ENCODE measurements at places on chromosomes 6 and 20. TPM values are rescaled to one million over a fixed set of nuclear protein-coding genes. Genes with fewer than 3 reads are reported as not detected.

Gene CD109
- 6.7 TPM for total RNA-seq

Gene CALHM4
- not detected for total RNA-seq

DNA sequence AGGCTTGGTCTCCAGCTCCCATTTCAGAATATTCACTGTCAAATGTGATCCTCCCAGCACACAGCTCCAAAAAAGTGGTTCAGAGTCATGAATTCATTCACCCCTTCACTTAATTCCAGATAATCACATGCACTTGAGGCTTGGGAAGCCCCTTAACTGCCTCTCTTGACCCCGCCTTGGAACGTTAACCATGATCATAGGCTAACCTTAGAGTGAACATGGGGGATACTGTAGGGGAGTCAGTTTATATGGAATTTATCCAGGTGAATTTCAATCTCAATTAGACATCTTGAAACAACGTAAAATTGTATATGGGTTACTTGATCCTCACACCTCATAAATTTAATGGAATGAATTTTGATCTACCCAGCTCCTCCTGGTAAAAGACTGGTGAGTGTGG, 346.8 kb upstream of the ARID1B start:
- no peak for DNase-seq

DNA sequence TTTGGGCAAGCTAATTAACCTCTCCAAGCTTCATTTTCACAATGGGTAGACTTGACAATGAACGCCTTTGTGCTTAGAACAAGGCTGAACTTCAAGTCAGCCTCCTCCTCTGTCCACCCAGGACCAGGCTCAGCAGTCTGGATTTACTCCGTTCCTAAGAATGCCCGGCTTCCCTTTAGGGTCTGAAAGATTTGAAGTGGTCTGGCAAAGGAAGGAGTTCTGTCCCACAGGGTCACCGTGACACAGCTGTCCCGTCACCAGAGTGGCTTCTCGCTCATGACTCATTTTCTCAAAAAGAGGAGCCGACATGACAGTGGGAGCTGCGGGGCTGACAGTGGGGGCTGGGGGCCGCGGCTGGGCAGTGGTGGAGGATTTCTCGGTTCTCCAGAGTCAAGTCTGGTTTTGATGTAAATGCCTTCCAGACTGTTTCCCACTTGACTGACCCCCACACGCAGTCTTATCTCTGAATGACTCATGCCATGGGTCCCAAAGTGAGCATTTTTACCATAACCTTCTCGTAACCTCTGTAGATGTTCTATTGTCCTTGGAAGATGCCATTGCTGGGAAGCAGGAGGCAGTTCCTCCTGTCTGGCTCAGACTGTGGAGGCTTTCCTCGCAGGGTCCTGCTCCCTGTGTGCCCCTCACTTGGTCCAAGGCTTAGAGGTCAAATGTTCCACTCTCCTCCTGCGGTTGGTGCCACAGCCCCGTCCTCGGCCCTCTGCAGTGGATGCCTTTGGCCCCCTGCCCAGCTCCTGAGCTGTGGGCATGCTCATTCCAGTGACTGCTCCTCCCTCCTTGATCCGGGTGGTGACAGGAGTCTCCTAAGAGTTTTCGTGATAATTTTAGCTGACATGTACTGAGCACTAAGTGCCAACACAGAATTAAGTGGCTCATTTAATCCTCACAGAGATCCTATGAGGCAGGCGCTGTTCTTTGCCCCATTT, 253.1 kb downstream of the FNDC1 start:
- peak; percentile 57 for DNase-seq

Gene SNRNP48
- 17.5 TPM for total RNA-seq

Gene MAFB
- 14.7 TPM for total RNA-seq

All from Right ventricle myocardium superior (tissue), 1 donor.